ENCODE measurements at places on chromosomes 1 and 21.

DNA sequence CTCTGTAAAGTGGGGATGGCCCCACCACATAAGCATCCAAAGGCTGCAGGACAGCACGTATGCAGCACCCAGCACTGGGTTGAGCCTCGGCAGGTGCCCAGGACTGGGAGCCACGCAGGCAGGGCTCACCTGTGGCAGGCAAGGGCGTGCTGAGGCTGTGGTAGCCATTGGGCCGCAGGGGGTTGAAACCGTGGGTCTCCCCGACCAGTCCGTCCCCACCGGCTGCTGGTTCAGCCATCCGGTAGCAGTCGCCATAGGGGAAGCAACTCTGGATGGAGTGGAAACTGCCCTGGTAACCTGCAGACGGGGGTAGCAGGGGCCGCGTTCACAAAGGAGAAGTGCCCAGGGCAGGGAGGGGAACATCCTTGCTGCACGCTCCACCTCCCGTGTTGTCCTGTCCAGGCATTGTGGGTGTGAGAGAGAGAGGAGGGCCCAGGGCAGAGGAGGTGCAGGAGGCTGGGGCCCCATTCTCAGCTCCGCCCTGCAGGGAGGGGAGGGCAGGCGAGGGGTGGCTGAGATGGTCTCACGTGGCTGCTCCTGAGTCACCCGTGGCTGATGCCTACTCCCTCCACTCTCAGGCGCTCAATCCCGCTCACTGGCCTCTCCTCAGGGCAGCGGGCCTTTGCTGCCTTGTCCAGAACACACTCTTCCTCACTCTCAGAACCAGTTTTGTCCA, 49.9 kb downstream of the DMRTB1 start:
- peak; percentile 60 for DNase-seq

- DNase-seq = no peak
Observed at GRCh38 chr1:191608367-191608766, 549.9 kb upstream of the RGS18 start.

GRCh38 chr21:32256251-32256650, 22.6 kb downstream of the MIS18A start:
- peak; percentile 58 for DNase-seq

DNA sequence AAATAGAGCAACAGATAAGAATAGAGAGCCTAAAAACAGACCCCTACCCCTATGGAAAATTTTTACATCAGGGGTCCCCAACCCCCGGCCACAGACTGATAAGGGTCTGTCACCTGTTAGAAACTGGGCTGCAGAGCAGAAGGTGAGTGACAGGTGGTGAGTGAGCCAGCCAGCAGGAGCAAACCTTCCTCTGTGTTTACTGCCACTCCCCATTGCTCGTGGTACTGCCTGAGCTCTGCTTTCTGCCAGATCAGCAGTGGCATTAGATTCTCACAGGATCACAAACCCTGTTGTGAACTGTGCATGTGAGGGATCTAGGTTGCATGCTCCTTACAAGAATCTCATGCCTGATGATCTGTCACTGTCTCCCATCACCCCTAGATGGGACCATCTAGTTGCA, 174.1 kb downstream of the FOXD2 start:
- no peak for DNase-seq

DNA sequence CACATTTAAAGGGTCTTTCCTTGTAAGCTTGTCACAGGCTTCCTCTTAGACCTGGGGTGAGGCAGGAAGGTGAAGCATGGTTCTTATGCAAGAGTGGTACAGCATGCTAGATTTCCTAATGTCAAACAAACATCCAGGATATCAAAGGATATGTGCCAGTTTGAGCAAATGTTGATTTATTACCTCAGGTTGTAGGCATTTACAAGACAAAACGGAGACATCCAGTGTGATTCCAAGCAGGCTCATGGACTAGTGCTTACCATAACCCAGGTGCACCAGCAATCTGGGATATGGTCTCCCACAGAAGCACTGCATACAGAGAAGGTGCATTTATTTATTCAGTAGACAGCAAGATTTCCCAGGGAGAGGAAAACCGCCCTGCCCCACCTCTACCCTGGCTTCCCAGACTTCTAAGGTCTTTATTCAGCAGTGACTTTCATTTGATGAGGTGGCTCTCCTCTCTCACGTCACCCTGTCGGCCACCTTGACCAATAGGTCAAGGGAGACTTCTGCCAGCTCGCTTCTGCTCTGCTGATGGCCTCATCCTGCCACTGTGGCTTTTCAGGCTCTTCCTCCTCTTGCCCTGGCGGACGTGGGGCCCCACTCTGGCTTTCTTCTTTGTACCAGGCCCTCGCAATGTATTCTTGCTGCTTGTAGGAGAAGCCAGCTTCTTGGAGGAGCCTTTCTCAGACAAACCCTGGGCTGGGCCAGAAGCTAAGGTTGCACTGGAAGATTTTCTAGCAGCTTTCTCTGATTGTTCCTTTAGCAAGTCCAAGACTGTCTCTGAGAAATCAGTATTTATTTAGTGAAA, 25.6 kb downstream of the HHIPL2 start:
- no peak for DNase-seq

- DNase-seq = no peak
Observed at GRCh38 chr1:194298007-194298598, 1111.7 kb upstream of the B3GALT2 start.

GRCh38 chr1:160548960-160549664, 26.1 kb upstream of the SLAMF6 start:
- peak; percentile 73 for DNase-seq

GRCh38 chr1:183308719-183309118, 109.5 kb downstream of the NMNAT2 start:
- DNase-seq = no peak

GRCh38 chr1:8307628-8308027, 10.3 kb upstream of the SLC45A1 start:
- DNase-seq = no peak

DNA sequence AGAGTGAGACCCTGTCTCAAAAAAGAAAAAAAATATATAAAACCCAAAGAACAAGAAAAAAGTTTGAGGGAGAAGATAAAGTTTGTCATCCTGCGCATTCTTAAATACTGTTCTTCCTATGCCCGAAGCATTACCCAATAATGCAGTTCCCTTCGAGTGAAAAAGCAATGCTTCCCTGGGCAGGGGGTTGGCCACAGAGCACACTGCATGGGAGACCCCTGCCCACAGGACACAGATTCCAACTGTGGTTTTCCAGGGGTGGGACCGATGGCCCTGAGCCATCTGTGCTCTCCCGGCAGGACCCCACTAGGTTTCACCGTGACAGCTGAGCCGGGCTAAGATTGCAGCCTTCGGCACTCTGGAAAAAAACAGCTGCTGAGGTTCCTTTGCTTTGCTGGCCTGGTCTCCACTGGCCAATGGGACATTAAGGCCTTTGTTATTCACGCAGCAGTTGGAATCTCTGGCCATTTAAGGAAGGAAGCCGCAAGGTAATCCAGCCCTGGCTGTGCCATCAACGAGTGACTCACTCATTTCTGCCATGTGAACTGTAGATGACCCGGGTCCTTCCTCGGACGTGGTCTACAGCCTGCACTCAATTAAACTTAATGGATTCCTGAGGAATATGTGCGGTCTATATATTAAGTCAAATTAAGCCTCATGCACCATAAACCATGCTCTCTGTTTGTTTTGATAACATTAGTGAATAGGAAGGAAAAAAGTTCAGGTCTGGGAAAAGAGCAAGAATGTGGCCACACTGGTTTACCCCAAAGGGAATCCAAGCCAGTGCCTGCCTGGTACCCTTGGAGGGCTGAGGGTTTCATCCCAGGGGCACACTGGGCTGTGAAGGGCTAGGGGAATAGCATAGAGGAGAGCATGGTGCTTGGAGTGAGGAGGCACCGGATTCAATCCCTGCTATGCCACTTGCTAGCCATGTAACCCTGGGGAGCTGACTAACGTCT, 163.2 kb downstream of the ZBTB18 start:
- DNase-seq = peak; percentile 75

DNA sequence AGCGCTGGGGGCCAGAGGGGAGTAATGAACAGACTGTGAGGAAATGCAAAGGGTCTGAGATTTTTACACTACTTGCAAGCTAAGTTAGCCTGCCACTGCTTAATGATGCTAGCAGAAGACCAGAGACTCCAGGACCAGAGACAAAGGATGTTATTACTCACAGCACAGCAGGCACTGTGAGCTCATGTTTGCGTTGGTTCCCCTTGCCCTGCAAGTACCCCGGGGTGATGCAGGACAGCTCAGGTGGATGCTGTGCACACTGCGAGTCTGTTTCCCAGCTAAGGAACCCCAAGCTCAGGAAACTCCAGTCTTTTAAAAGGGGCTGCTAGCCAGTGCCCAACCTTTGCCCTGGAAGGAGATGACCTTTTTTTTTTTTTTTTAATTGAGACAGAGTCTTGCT, 1.2 kb downstream of the FHAD1 start:
- DNase-seq = no peak

DNA sequence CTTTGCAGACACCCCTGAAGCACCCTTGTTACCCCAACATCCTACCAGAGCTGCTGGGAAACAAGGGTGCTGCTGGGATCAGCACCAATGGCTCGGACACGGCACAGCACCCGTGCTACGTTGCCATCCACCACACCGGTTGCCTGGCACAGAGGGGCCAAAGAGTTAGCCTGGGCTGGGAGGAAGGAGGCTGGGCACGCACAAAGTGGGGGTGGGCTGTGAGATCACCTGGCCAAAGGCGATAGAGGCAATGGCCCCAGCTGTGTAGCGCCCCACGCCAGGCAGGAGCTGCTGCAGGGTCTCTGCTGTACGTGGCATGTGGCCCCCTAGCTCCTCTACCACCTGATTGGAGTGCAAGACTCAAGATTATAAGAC, 5.6 kb downstream of the HPDL start:
- no peak for DNase-seq

GRCh38 chr21:42094811-42095210, 23.7 kb downstream of the UMODL1 start:
- DNase-seq = no peak

GRCh38 chr1:53700776-53701175, 38.2 kb downstream of the GLIS1 start:
- no peak for DNase-seq

DNA sequence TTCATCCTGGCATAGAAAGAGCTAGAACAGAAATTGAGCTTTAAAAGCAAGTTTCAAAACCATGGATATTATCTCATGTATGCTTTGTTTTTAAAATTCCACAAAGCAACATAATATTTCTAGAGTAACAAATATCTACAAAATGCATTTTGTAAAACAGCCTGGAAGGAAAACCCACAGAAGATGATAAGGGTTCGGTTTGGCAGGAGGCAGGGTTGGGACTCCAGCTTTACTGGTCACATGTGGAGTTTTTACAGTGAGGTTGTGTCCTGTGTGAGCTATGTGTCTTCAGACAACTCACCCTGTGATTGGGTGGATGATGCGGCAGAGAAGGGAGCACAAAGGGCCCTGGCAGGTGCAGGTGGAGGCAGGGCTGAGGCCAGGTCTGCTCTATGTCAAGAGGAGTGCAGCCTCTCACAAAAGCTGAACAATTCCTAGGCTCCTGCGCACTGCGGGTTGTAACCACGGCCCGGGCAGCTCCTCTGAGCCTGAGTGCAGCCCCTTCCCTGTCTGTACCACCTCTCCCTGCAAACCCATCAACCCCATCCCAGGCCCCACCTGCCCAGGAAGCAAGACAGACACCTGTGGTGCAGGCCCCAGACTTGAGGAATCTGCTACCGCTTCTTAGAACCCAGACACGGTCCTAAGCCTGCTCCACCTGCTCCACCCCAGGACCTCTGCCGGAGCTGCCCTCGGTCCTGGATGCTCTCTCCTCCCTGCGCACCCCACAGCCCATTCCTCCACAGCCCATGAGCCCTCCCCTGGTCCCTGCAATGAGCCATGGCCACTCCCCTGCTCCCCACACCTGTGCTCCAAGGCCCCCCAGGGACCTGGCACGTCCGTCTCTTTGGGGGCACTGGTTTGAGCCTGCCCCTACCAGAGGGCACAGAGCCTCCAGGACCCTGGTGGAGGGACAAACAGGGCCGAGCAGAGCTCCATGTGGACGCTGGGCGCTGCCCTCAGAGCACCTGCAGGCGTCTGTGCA, 2.8 kb upstream of the COL18A1 start:
- DNase-seq = no peak

DNA sequence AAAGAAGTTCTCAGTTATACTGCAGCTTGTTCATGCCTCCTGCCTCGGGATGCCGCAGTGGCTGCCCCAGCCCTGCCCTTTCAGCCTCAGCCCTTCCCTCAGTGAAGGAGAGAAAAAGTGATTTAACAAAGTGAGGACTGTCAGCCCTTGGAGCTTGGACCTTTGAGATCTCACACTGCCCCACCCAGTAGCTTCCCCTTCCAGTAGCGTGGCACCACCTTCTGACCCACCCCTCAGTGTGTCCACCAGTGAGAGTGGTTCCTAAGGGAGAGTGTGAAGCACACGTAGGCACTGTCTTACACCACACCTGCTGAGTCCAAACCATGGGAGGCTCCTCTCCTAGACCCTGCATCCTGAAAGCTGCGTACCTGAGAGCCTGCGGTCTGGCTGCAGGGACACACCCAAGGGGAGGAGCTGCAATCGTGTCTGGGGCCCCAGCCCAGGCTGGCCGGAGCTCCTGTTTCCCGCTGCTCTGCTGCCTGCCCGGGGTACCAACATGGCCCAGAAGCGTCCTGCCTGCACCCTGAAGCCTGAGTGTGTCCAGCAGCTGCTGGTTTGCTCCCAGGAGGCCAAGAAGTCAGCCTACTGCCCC, at the start of gene CDA:
Gene CDA, plus strand, starts transcription at position 464 of the 592 bp plus-strand sequence. Its CDS starts 33 bp downstream, at position 497.
- DNase-seq = no peak

- DNase-seq = no peak
Observed at GRCh38 chr1:234541286-234541975, 62.5 kb upstream of the TARBP1 start.

GRCh38 chr1:184664042-184664660, 90.5 kb downstream of the EDEM3 start:
- peak; percentile 94 for DNase-seq

Data from eye (tissue), 1 donor.